ENCODE measurements at places on chromosomes 5 and 9. TPM values are rescaled to one million over a fixed set of nuclear protein-coding genes. Genes with fewer than 3 reads are reported as not detected.

Gene PHF24
- total RNA-seq = 0.08 TPM

DNA sequence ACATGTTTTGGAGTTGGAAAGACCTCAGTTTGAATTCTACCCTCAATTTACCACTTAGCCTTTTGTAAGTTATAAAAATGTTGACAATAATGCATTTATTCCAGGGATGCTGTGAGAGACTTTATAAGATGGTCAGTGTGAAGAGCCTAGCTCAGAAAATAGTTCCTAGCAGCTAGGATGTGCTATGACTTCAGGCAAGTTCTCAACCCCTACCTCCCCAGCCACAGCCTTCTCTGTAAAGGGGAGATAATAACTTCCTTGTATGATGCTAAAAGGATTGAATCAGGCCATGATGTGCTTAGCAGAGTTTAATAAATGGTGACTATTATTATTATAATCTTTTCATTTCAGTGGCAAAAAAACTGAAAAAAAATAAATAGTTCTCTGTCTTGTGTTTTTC, 77.6 kb downstream of the ALDH1A1 start:
- no peaks in the 10 kb centered on the region for H3K27me3 ChIP-seq
- H3K27ac ChIP-seq = no peak overlapping the region
- no peak for DNase-seq
- H3K4me3 ChIP-seq = no peak overlapping the region

- peaks cover 36% of the 10 kb centered on the region for H3K4me1 ChIP-seq
- no peaks in the 10 kb centered on the region for H3K27me3 ChIP-seq
- no peak overlapping the region for H3K4me3 ChIP-seq
- no peak overlapping the region for H3K27ac ChIP-seq
- DNase-seq = no peak
Observed at GRCh38 chr9:129888293-129889121, 53.2 kb downstream of the USP20 start.

- no peaks in the 10 kb centered on the region for H3K4me1 ChIP-seq
- H3K36me3 ChIP-seq = no peaks in the 10 kb centered on the region
- H3K27ac ChIP-seq = no peak overlapping the region
- H3K4me3 ChIP-seq = no peak overlapping the region
- H3K27me3 ChIP-seq = no peaks in the 10 kb centered on the region
Observed at GRCh38 chr5:4230471-4230785, 634.8 kb downstream of the IRX1 start.

Data from hepatocyte (in vitro differentiated cells).